Epithelial cell of prostate (primary cell): ENCODE measurements at places on chromosomes 5 and 9.

DNA sequence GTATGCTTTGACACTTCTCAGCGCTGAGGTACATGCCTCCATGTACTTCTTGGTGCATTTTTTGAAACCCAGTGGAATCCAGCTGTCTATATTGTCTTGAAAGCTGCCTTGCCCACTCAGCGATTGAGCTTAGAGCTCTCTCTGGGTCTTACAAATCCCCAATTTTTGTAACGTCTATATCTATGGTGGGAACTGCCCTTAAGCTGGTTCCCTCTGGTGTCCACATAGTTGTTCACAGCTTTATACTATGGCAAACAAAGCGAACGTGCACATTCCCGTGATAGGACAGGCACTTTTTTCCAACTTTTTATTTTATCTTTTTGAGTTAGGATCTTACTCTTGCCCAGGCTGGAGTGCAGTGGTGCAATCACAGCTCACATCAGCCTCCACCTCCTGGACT is 20.9 kb downstream of the CDHR2 start:
- no peak for DNase-seq

- no peak for DNase-seq
Observed at GRCh38 chr5:132476876-132477781, 13.4 kb downstream of the IRF1 start.

DNA sequence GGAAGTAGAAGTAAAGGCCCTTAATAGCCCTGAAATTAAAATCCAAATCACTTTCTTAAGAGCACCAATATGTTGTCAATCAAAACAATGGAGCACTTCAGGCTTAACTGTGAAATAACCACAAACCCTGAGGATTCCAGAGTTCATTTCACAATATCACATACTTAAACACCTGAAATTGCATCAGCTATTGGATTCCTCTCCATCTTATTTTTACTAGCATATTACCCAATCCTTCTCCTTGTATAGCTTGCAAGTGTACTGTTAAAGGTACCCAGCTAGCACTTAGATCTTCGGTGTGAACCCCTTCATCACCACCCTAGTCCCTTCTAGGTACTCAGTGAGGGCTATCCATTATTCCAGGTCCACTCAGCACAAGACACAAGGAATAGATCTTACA is 287.3 kb downstream of the EFNA5 start:
- DNase-seq, result no peak

- no peak for DNase-seq
Observed at GRCh38 chr9:110919050-110919435, 119.2 kb downstream of the LPAR1 start.
